ENCODE measurements at places on chromosomes 7 and 10. TPM values are rescaled to one million over a fixed set of nuclear protein-coding genes. Genes with fewer than 3 reads are reported as not detected.

Gene TWIST1
- 12.7 TPM for total RNA-seq

Gene ADRB1
- total RNA-seq, result 0.56 TPM

Gene EMX2
- 2.0 TPM for total RNA-seq

Gene CCL26
- not detected for total RNA-seq

Gene GBX1
- total RNA-seq, result not detected

Gene C7orf33
- total RNA-seq, result not detected

Gene C10orf67
- 1.5 TPM for total RNA-seq

Gene BHLHA15
- 3.2 TPM for total RNA-seq

Gene SLC18A3
- total RNA-seq, result not detected

Gene SPDYE1
- total RNA-seq, result not detected

Gene SPDYE8
- not detected for total RNA-seq

Gene FOXL3
- not detected for total RNA-seq

Gene CHST3
- total RNA-seq, result 29.3 TPM

Gene TEX47
- not detected for total RNA-seq

DNA sequence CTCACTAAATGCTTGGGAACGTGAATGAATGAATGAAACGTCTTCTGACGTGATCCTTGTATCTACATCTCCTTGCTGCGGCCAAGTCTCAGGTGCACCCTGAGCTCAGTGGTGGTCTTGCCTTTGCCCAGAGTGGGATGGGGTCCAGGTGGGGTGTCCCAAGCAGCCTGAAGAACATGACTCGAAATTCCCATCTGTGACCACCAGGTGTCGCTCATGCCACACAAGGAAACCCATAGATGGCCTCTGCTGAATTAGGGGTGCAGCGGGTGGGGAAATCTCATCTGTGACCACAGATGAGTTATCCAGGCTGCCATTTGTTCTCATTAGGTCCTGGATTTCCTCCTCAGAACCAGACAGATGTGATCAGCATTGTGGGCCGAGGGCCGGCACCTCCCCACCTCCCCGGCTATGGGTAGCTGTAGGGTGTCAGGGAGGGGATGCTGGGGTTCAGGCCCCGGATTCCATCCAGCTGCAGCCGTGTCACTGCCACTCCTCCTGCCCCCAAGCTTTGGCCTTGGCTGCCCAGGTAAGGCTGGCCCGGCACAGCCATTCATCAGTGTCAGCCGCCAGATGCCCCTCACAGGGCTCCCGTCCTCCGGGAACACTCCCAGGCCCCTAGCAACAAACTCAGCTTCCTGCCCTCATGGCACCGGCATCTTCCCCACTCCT lies 21.0 kb upstream of the GNA12 start:
- peak; percentile 90 for DNase-seq

GRCh38 chr10:13844651-13845050 lies 257.9 kb downstream of the PRPF18 start:
- no peak for DNase-seq

GRCh38 chr7:143042159-143042789 lies 9.9 kb upstream of the OR6V1 start:
- DNase-seq, result no peak

GRCh38 chr7:16648551-16648950 lies 2.6 kb downstream of the BZW2 start:
- no peak for DNase-seq

- no peak for DNase-seq
Measured at GRCh38 chr7:115410434-115410820, 488.5 kb downstream of the MDFIC start.

DNA sequence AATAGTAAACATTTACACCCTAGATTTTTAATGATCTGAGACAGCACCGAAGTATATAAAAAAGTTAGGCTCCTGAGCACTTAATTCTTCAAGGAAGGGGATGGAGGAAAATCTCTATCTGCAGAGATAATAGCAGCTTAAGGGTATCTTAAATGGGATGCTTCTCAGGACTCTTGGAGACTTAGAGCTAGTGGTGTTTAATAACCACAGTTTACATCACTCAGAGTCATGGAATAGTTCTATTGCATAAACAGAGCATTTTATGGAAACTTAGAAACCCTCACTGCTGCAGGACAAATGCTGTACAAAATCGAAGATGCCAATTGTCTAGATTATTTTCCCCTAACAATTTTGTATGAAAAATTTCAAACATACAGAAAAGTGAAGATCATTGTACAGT lies 398.9 kb upstream of the GALNT17 start:
- DNase-seq, result no peak

DNA sequence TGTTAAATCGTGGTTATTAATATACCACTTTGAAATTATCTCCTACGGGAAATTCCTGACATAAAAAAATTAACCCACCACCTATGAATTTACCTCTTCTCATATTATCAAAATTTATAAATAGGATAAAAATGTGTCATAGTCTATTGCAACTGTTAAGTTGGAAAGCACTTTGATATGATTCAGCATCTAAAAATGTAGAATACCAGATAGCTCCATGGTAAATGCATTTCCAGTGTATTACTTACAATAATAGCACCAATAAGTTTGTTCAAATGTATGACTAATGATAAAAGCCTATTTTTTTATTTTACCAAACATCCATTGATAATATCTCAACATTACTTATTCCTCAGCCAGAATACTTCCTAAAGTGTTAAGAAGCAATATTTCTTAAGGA lies 13.6 kb upstream of the KCND2 start:
- DNase-seq, result no peak

DNA sequence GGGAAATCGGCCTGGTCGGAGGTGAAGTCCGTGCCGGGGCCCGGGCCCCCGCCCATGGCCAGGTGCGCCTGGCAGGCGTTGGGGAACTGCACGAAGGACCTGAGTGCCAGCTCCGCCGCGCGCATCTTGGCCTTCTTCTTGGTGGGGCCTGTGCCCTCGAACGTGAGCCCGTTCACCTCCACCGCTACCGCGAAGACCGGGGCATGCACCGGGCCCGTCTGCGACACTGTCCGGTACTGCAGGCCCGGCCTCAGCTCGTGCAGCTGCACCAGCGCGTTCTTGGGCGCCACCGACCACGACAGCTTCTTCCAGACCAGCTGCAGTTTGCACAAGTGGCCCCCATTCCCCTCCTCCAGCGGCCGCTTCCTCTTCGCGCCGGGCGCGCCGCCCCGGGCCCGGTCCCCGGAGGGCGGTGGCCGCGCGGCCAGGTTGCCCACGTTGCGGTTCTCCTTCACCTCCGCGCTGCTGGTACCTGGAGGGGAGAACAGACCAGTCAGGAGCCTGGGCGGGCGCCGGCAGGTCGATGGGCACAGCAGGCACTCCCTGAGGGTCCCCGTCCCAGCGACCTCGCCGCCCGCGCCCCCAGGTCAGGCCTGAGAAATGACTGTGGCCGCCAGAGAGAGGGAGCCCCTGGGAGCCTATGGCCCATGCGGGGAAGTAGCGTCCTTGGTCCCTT lies 307.4 kb downstream of the WDR37 start:
- peak; percentile 65 for DNase-seq

DNA sequence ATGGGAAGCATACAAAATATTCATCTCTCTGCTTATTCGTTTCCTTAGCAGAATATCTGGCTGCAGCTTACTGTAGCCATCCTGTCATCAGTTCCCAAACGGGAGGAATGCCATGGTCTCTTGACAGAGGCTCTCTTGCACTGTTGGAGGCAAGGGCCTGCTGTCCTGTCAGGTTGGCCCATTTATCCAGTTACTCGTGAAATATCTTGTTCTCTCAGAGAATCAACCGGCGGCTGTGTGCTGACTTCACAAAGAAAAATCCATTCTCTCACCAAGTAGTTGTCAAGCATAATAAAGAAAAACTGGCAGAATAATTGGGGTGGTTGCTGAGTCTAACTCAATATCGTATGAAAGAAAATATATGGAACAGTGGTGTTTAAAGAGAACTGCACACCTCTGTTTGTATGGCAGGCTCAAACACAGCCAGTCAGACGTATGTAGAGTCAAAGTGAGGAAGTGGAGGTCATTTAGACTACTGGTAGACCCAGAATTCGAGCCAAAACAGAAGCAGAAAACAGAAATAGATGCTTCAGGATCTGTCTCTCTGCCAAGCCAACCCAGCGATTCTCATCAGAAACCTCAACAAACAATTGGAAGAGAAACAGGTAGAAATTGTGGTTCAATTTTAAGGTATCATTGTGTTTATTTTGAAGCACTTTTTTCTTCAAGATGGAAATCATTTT lies 349.2 kb upstream of the PRKCQ start:
- DNase-seq, result no peak

GRCh38 chr10:33306701-33307519 lies 27.6 kb downstream of the NRP1 start:
- DNase-seq, result no peak

- no peak for DNase-seq
Measured at GRCh38 chr10:67770537-67770936, 67.5 kb downstream of the DNAJC12 start.

- DNase-seq, result no peak
Measured at GRCh38 chr7:108193594-108194498, 63.7 kb upstream of the LAMB4 start.

DNA sequence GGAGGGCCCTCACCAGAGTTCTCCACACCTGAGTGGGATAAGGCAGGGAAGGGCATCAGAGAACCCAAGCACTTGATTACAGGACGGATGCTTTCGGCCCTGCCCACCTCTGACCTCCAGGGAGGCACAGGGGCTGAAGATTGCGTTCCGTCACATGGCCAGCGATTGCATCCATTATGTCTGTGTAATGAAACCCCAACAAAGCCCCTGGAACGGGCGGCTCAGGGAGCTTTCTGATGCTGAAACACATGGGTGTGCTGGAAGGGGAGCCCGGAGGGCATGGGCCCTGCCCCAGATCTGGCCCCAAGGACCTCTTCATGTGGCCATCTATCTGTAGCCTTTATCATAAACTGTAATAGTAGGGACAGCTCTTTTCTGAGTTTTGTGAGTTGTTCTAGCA lies 117.2 kb downstream of the PTPN20 start:
- DNase-seq, result peak; percentile 38

- DNase-seq, result no peak
Measured at GRCh38 chr7:98669329-98670000, 52.4 kb downstream of the NPTX2 start.
